Mesothelial cell of epicardium (in vitro differentiated cells): ENCODE measurements at places on chromosomes 2 and 18. TPM values are rescaled to one million over a fixed set of nuclear protein-coding genes. Genes with fewer than 3 reads are reported as not detected.

DNA sequence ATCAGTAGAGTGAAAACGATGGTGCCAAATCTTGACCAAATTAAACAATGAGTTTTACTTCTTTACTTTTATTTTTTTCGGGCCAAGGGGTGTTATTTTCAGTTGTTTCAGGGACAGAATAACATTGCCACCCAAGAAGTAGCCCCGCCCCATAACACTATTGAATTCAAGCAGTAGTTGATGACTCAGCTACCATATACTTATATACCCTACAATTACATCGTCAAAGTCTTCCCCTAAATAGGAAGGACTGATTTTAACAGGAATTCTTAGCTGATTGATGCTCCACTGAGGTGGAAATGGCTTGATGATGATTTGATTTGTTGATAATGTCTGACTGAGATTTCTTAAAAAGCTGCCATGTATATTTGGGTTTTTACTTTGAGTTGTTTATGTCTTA lies 24.7 kb downstream of the LYPD6B start:
- no peak for DNase-seq

DNA sequence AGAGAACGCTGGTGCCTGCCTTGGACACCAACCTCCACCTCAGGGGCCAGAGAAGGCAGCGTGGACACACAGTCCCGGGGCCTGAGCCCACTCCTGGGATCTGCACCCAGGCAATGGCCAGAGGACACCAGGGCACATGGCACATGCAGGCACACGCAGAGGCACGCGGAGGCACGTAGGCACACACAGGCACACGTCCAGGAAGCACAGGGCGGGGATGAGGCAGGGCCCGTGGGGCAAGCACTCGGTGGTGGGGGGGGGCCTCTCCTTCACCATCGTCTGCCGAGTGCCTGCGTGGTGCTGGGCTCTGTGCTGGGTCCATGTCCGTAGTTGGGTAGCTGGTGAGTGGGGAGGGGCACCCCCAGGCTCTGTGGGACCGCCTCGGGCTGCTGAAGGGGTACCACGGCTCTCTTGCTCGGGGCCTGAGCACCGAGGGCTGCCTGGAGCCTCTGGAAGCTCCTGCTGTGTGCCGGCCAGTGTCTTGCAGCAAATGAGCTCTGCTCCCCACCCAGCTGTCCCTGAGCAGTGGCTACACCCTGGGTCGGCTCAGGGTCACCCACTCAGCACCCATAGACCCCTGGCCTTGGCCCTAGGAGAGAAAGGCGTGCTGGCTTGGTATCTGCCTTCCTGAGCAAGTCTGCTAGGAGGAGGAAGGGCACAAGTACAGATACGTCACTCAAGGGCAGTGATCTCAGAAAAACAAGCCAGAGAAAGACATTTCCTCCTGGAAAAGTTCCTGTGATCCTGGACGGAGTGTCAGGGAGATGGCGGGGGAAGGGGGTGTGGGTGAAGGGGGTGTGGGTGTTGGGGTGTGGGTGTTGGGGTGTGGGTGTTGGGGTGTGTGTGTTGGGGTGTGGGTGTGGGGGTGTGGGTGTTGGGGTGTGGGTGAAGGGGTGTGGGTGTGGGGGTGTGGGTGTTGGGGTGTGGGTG lies 26.4 kb downstream of the RTP5 start:
- DNase-seq, result peak; percentile 39

GRCh38 chr2:102176172-102176571 lies 10.7 kb upstream of the IL1RL2 start:
- no peak for DNase-seq

- DNase-seq, result no peak
Observed at GRCh38 chr18:44061438-44061837, 619.2 kb upstream of the SETBP1 start.

GRCh38 chr18:35502052-35502451 lies 4.3 kb upstream of the INO80C start:
- DNase-seq, result no peak

DNA sequence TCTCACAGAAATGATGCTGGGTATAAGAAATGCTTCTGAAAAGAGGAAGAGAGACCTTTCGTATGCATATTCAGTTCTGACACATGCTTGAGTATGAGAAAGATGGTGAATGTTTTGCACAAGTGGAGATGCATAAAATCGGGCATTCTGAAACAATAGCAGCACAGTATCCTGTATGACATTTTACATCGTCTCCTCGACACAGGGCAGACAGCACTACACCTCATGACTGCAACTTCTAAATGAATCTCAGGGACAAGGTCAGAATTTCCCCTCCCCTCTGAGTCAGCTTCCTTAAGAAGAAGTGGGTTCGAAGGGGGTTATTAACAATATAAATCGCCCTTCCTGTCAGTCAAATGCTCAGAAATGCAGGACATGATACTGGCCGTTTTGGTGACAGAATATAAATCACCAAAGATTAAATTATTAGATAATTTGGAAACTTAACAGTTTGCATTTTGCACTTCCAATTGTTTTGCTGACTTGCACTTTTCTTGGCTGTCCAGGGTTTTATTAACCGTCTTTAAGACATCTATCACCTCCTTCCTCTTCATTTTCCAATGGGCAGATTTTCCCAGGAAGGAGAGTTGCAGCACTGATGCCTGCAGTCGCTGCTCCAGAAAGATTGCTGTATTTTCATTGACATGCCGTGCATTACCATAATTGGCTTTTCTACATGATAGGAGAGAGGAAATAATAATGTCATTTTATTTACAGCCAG lies 57.2 kb downstream of the TSHZ1 start:
- DNase-seq, result no peak

Gene GPR17
- total RNA-seq, result not detected in 3 replicates

Gene EDAR
- 5.1 to 6.6 TPM (median 5.5 TPM) in 3 replicates for total RNA-seq

Gene DHRS9
- total RNA-seq, result 0.16 to 0.18 TPM in 2 of 3 replicates, not detected in the other

Gene SRD5A2
- not detected in 3 replicates for total RNA-seq

Gene PSMA8
- total RNA-seq, result 0.22 TPM in 1 of 3 replicates, not detected in the others
